Stromal cell of bone marrow (primary cell): ENCODE measurements at places on chromosomes 7 and 10.

DNA sequence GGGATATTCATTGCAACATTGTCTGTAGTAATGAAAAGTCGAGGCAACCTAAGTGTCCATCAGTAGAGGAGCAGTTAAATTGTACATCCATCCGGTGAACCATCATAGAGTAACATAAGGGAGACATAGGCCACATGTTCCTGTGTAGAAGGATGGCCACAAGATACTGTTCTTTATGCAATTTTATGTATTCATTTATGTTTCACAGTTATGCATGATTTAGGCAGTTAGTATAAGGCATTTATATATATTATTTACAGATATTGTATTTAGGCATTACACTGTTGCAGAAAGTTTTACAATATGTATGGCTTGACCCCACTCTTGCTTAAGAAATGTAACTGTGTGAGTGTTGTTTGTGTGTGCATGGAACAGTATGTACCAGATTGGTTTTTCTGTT lies 36.0 kb upstream of the CDH23 start:
- DNase-seq: no peak

- no peak for DNase-seq
These were observed 191.3 kb upstream of the KLF14 start for GRCh38 chr7:130925136-130925794.

DNA sequence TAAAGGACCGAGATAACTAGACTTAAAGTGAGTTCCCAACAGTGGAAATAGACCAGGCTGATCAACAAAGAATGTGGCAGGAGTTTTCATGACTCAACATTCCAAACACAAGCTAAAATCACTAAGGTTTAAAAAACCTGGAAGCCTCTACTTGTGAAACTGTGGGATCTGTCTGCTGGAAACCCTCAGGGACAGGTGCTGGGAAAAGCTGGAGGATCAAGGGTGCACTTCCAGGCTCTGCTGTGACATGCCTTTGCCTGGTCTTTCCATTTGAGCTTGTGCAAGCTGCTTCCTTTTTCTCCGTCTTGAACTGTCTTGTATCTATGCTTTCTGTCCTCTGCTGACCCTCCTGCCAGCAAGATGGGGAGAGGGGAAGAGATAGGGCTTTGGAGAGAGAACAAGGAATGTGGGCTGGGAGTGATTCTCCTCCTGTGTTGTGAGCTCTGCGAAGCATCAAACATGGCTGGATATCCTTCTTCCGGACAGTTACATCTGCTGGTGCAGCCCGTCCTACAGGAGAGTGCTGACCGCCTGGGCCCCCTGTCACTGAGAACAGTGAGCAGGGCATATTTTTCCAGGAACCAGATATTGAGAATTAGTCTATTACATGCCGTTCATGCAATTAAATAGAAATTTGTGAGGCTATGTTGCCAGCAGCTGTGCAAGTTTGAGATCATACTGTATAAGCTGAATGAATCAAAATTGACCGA lies 25.5 kb downstream of the ARHGAP22 start:
- DNase-seq: no peak

GRCh38 chr7:75850235-75850634 lies 28.6 kb upstream of the RHBDD2 start:
- DNase-seq: no peak

DNA sequence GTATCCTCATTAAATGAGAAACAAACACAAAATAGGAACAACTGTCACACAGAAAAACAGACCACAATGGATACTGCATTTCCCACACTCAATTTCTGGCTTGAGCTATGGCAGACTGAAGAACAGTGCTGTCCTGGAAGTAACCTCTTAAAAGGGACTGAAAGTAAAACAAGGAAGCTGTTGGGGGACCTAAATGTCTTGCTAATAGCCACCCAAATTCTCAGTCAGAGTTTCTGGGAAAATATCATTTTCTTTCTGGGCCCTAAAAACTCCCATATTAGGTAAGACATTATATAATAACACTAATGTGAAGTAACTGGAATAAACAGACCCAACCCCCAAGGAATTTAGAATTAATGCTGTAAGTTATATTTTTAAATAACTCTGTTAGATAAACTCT lies 80.9 kb upstream of the TFEC start:
- no peak for DNase-seq

GRCh38 chr7:44740055-44740454 lies 8.6 kb upstream of the ZMIZ2 start:
- DNase-seq: no peak

DNA sequence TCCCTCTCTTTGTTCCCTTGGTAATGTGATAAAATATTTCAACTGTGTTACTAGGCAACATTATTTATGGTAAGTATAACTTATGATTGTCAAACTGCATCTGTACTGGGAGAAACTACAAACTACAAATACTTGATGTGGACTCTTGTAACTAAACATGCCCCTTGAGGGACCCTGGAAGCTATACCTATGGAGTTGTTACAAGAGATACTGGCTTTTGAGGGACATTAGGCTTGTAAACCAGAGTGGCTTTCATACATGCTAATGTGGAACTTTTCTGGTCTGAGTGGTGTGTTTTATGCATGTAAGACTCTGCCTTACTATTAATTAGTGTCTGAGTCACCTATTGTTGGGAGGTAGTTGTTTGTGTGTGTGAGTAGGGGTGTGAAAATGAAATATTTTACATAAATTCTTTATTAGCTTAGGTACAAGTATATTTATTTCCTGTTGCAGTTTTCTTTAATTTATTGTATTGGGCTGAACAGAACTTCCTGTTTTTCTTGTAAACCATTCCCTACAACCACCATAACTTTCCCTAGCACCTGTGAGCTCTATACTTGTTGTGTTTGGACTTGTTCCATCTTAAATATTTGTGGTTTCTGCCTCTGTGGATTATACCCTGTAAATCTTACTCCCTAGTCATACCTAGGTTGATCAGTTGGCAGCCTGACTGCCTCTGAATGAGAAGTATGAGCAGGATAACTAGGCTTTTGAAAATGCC lies 49.8 kb downstream of the STK31 start:
- DNase-seq: no peak

GRCh38 chr7:17131983-17132655 lies 166.3 kb upstream of the AHR start:
- no peak for DNase-seq

GRCh38 chr7:135736586-135737305 lies 8.8 kb upstream of the SLC13A4 start:
- DNase-seq: no peak
